Activated CD8-positive, alpha-beta memory T cell treated with anti-CD3 and anti-CD28 coated beads, Interleukin-2, amount 50 U/mL, for 48 hours (primary cell): ENCODE measurements at places on chromosomes 4 and X.

- no peak for DNase-seq
Measured at GRCh38 chr4:88350786-88351185, 27.9 kb upstream of the HERC6 start.

DNA sequence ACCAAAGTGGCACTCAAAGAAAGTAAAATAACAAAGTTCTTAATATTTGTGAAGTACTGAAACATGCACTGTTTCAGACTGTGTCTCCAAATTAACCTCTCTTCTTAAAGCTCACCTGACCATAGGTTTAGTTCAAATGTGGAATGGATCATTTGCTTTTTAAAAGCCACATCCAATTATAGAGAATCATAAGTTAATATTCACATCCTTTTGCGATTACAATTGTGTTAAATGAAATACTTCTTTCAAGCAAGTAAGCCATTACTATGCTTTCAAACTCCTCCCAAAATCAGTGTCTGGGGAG lies 95.3 kb upstream of the PTPN13 start:
- no peak for DNase-seq

DNA sequence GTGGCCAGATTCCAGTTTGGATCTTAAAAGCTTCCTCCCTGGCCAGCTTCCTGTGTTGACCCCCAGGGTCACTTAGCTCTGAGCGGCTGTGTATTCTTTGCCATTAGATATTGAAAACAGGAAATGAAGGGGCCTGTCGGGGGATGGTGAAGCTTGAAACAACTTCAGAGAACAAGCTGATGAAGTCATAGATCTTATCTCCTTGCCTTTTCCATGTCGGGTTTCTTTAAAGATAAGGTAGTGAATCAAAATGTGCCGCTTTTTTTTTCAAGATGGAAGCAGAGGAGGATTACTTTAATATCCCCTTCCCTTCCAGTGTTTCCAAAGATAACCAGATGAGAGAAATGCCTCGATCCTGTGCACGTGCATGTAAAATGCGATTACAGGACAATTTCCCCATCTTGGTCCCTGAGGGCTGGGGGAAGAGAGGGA lies 508.5 kb downstream of the MID1IP1 start:
- no peak for DNase-seq

- no peak for DNase-seq
Measured at GRCh38 chr4:87056881-87057280, 122.1 kb downstream of the AFF1 start.

- no peak for DNase-seq
Measured at GRCh38 chrX:112636951-112637581, 42.7 kb downstream of the LHFPL1 start.

DNA sequence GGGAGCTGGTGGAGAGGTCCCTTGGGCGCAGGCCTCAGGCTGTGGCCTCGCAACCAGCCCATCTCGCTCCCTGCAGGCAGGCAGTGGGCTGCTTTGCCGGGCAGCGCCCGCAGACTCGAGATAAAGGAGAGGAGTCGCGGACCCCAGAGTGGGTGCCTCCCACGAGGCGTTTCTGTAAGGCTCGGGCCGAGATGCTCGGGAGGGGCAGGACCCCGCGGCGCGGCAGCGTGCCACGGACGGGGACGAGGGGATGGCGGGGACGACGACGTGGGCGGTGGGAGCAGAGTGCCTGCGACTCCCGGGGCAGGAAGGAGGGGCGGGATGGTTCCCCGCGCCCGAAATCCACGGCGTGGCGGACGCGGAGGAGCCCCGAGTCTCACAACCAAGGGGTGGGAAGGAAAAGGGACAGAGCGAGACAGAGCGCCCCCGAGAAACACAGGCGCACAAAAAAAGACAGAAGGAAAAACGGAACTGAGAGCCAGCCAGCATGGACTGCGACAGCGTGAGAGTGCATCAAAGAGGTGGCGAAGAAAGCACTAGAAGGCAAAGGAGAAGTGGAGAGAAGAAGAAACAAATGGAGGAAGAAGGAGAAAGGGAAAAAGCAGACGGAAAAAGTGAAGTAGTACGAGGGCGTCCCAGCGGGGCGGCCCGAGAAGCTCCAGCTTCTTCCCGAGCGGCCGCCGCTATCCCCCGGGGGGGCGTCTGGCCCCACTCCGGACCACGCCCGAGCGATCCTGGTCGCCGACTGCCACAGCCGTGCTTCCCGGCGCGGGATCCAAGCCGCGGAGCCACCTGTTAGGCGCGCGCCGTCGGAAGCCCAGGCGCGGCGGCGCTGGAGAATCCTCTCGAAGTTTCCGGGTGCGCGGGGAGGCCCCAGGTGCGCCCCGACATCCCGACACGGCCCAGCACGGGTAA lies 1.5 kb downstream of the BEND4 start:
- DNase-seq, result peak; percentile 48

DNA sequence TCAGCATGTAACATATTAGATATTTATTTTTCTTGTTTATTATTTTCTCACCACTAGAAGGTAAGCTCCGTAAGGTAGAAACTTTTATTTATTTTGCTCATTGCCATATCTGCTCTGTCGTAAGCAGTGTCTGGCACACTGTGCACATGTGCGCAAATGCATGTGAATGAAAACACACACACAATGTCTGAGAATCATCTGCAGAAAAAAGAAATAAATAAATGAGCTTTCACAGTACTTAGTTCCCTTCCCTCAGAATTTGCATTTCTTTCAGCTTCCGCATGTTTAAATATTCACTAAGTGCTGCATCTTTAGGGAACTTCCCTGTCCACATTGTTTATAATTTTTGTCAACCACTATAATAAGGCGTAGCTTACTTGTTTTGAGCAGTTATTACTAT lies 963.0 kb upstream of the PABPC4L start:
- DNase-seq, result no peak

DNA sequence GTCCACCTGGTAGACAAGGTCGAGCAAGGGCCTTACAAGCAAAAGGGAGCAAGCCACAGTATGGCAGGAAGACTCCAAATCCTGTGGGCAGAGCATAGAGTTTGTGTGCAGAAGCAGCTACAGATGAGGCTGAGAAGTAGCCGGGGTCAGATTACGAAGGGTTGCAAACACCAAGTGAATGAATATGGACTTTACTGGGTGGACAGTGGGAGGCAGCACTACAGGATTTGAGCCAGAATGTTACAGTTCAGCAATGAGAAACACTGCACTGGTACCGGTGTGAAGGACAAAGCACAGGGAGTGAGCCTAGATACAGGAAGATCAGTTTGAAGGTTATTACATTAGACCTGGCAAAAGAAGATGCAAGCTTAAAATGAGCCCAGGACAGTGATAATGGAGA lies 46.1 kb upstream of the HOPX start:
- DNase-seq, result no peak

DNA sequence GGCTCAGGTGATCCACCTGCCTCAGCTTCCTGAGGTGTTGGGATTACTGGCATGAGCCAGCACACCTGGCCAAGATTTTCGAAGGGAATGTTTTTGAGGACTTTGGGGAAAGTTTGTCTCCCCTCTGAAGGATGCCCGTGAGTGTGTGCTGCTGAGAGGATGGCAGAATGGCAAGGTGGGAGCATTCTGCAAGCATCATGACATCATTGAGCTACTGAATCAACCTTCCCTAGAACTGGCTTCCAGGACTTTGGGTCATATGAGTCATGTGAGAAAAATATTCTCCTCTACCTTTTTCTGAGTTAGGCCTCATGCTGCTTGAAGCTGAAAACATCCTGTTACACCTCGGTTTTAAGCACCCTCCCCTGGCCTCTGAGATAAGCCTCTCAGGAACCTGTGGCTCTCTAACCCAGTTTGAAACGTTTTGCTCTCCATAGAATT lies 31.0 kb downstream of the TMEM131L start:
- no peak for DNase-seq

DNA sequence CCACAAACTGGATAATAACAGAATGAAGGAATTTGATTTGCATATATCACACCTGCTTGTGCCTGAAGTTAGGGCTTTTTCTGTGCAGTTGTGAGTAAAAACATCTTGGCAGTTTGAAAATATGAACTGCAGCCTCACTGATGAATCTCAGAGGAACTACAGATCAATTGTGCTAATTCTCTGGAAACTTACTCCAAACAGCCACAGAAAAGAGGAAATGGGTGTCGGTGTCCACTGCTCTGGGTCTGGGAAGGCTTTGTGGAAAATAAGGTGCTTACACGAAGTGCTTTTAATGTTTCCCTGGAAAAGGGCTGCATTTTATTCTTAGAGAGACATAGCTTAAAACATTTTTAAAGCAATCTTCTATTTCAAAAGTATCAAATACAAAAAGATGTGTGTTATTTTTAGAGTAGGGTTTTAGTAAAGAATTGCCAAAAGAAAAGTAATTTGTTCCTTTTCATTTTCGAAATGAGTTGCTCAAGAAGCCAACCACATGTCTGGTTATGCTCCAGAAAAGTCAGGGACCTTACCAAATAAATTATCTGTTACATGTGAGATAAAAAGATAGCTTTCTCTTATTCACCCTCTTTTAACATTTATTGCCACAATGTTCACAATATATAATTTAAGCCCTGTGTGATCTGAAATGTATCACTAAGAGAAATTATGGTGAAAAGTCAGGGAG lies 240.1 kb downstream of the FRAS1 start:
- DNase-seq, result no peak

GRCh38 chr4:186481998-186482790 lies 73.2 kb downstream of the MTNR1A start:
- no peak for DNase-seq

- no peak for DNase-seq
Measured at GRCh38 chrX:104172788-104173187, 6.5 kb downstream of the FAM199X start.
